ENCODE measurements at places on chromosomes 1 and 21.

DNA sequence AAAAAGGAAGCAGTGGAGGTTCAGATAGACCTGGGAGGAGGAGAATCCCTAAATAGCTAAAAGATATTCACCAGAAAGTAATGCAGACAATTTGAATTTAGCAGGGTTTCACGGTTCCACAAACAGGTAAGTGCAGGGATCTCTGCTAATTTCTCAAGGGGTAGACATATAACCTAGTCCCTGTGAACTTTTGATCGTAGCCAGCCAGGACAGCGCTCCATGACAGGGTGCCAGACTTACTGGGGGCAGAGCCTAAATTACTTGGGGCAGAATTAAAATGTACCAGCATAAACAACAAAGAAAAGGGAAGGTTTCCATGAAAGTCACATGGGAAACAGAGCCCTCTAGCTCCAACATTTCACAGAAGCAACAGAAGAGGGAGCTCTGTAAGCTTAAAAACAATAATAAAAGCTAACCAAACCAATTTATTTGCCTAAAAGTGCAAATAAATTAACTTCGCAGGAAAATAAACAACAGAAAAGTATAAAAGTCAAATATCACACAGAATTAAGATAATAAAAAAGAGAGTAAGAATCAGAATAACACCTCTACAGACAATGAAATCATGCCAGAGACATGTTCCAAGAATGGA, 198.3 kb downstream of the DUSP10 start:
- no peak for DNase-seq

DNA sequence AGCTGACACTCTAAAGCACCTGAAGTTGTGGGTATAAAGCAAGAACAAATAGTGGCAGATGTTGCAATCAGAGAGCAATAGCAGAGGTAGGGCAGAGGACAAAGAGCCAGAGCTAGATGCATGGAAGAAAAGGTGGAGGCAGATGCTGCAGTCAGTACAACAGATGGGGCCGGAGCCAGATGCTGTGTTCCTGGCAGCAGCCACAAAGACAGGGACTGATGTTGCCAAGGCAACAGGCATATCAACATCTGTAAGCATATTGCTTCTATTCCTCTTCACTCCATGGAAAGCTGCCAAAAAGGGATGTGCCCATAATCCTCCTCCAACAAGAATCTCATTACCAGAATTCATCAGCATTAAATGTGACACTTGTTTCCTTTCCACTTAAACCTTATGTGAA, 108.0 kb downstream of the TNNI3K start:
- DNase-seq, result no peak

- DNase-seq, result no peak
Measured at GRCh38 chr1:95340061-95340460, 106.1 kb downstream of the RWDD3 start.

DNA sequence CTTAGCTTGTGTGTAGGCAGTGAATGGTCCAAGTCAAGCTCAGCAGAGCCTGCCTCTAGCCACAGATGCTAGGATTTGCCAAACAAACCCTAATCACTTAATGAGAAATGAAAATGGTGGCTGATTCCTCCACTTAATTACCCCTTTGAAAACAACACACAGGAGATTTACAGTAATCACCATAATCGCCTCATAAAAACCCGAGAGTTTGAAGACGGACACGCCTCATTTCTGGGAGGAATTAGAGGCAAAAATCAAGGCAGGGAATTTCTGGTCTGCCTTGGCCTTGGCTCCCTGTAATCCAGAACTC, 16.3 kb upstream of the FOXE3 start:
- DNase-seq, result no peak

GRCh38 chr1:42427240-42427639, 28.6 kb downstream of the ZMYND12 start:
- DNase-seq, result no peak

DNA sequence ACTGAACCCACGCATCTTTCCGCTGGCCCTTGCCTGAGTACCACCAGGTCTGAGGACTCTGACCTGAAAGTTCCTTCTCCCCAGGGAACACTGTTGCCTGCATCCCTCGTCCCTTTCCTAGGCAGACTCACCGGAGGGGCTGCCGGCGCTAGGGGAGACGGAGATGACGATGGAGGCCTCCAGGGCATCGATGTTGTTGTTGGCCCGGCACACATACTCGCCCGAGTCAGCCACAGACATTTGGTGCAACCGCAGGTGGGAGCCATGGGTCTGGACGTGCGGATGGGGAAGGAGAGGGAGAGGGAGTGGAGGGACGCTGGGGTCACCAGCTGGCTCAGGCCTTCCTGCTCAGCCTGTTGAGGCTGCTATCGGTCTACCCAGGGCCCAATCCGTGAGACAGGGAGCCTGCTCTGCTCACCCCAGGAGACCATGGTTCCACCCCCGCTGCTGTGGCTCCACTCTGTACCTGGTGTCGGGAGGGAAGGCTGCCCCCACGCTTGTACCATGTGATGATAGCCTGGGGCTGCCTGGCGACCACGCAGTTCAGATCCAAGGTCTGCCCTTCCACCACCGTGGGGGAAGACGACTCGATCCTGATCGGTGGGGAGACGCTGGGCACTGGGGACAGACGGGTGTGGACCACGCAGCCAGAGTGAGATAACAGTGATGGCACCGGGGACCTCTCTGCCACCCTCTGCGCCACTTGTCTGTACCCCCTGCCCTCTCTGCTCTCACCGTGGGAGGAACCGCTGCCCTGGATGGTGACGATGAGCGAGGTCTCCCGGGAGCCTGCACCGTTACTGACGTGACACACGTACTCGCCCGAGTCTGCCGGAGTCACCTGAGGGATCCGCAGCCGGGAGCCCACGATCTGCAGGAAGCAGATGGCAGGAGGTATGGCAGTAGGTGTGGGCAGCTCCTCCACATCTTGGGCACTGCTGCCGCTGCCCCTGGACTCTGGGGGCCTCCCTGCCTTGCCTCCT, 35.4 kb downstream of the LDLRAD2 start:
- no peak for DNase-seq
